Renal pelvis (tissue), 12 donors: ENCODE measurements at places on chromosomes 7 and 10. TPM values are rescaled to one million over a fixed set of nuclear protein-coding genes. Genes with fewer than 3 reads are reported as not detected.

GRCh38 chr7:105270117-105270516 is 118.6 kb downstream of the SRPK2 start:
- DNase-seq, result no peak

NANOS1 gene
- 4.4 TPM for polyA plus RNA-seq

COL13A1 gene
- 29.1 TPM for polyA plus RNA-seq

DNA sequence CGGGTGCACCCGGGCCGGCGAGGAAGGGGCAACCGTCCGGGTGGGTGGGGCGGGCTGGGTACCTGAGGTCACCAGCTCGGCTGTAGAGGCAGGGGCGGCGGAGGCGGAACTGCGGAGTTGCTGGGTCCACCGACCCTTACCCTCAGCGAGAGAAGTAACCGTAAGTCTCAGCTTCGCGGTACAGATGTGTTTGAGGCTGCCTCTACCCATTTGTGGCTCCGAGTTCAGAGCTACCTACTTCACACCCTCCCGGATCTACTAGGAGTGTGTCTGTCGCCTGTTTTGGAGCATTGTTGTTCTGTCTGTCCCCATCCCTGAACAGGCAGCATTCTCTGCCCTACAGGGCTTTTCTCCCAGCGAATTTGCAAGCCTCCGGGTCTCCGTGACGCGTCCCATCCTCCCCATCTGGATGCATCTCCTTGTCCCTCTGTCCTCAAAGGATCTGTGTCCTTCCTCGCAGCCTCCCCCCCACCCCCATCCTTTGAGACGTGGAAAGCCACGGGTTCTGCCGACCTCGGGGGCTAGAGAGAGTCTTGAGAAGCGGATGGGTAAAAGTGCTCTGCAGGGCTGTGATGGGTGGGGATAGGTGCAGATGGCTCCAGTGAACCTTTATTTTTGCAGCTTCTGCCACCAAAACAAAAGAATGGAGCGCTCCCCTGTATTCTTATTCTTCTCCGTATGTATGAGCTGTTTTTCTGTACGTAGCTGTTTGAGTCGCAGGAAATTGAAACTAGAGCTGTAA is 757 bp downstream of the ANKIB1 start:
- no peak for DNase-seq

VSTM2A gene
- 2.7 TPM for polyA plus RNA-seq
